ENCODE measurements at places on chromosomes 3 and 15.

DNA sequence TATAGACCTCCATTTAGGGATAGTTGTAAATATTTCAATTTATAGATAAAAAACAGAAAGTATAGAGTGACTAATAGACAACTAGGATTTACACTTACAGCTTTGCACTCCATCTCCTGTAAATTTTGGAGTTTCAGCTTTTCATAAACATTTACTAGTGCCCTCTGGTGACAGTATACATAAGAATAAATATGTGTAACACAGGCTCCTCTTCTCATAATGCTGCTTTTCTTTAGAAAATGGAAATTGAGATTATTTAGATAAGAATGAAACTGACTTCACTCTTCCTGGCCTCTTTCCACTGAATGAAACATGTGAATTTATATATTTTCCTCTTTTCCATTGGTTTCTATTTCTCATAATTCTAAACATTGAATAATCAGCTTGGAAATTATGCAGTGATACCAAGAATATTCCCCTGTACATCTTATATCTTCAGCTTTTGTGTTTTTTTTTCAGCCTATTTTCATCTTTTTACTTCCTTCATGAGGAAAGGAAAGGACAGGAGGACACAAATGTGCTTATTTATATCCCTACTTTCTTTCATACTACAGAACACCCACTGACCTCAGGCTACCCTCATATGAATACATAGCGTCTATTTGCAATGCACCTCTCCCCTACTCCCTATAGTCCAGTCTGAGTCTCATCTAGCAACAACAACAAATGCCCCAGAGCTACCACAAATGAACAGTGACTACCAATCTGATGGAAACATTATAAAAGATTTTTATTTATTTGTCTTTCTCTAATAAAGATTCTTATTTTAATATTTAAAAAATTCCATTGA lies 103.1 kb upstream of the CCDC39 start:
- no peak overlapping the region for H3K4me3 ChIP-seq
- DNase-seq = no peak
- no peaks in the 10 kb centered on the region for H3K4me1 ChIP-seq
- no peaks in the 10 kb centered on the region for H3K27me3 ChIP-seq

GRCh38 chr15:86624261-86625036 lies 544.8 kb downstream of the AGBL1 start:
- no peaks in the 10 kb centered on the region for H3K27me3 ChIP-seq
- H3K27ac ChIP-seq = no peak overlapping the region
- no peaks in the 10 kb centered on the region for H3K4me1 ChIP-seq
- DNase-seq = no peak

- H3K36me3 ChIP-seq = no peaks in the 10 kb centered on the region
- no peak overlapping the region for H3K4me3 ChIP-seq
- peaks cover 14% of the 10 kb centered on the region for H3K4me1 ChIP-seq
- H3K27ac ChIP-seq = no peak overlapping the region
- no peaks in the 10 kb centered on the region for H3K27me3 ChIP-seq
These were observed 142.7 kb downstream of the THRB start for GRCh38 chr3:24351779-24352469.

GRCh38 chr3:16061491-16061890 lies 113.0 kb upstream of the GALNT15 start:
- H3K4me3 ChIP-seq = no peak overlapping the region
- peak overlapping the region; percentile 79 for H3K27ac ChIP-seq
- H3K4me1 ChIP-seq = peaks cover 32% of the 10 kb centered on the region
- no peaks in the 10 kb centered on the region for H3K27me3 ChIP-seq
- H3K36me3 ChIP-seq = no peaks in the 10 kb centered on the region

DNA sequence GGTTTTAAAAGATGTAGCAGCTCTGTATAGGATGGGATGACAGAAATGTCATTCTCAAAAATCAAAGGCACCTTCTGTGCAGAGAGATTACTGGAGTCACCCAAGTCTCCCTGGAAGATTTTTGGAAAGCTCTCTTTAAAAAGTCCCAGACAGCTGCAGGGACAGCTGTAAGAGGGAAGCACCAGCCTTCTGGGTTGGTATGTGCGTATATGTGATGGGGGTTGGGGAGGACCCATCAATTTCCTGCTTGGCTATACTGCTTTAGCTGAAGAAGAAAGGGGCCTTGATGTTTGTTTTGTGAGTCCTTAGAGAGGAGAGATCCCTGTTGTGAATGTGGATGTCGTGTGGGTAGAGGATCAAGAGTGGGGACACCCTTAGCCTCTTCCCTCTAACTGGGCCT lies 5.4 kb upstream of the SEC11A start:
- no peaks in the 10 kb centered on the region for H3K27me3 ChIP-seq
- H3K27ac ChIP-seq = no peak overlapping the region
- DNase-seq = no peak
- H3K4me1 ChIP-seq = peaks cover 10% of the 10 kb centered on the region

GRCh38 chr3:64792445-64792844 lies 104.6 kb upstream of the ADAMTS9 start:
- no peak overlapping the region for H3K27ac ChIP-seq
- no peaks in the 10 kb centered on the region for H3K4me1 ChIP-seq
- H3K27me3 ChIP-seq = no peaks in the 10 kb centered on the region
- no peak overlapping the region for H3K4me3 ChIP-seq

DNA sequence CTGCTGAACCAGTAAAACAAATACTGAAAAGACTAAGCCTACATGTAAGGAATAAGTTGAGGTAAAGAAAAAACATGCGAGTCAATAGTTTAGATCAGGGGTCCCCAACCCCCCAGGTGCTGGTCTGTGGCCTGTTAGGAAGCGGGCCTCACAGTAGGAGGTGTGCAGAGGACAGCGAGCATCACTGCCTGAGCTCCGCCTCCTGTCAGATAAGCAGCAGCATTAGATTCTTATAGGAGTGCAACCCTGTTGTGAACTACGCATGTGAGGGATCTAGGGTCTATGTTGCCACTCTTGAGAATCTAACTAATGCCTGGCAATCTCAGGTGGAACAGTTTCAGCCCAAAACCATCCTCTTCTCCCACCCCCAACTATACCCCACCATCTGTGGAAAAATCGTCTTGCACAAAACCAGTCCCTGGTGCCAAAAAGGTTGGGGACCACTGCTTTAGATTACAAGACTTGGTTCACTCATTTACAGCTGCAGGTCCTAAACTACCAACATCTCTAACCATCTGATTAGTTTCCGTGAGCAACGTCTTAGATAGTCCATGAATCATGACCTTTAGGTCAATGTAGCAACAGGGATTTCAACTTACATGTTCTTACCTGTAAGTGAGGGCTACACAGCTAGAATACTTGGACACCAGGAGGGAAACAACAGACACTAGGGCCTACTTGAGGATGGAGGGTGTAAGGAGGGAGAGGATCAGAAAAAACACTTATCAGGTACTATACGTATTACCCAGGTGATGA lies 66.7 kb downstream of the TRANK1 start:
- no peak overlapping the region for H3K27ac ChIP-seq
- H3K4me1 ChIP-seq = no peaks in the 10 kb centered on the region
- no peak overlapping the region for H3K4me3 ChIP-seq
- H3K36me3 ChIP-seq = no peaks in the 10 kb centered on the region
- H3K27me3 ChIP-seq = no peaks in the 10 kb centered on the region
